Chondrocyte (in vitro differentiated cells): ENCODE measurements at places on chromosomes 11 and 22. TPM values are rescaled to one million over a fixed set of nuclear protein-coding genes. Genes with fewer than 3 reads are reported as not detected.
A peak's percentile ranks its signal among the peaks of the same experiment; 100 is the strongest.

GRCh38 chr11:119320240-119320775, 3.4 kb upstream of the MCAM start:
- peak overlapping the region; percentile 63 for H3K4me3 ChIP-seq
- peaks cover 52% of the 10 kb centered on the region for H3K4me1 ChIP-seq
- no peaks in the 10 kb centered on the region for H3K36me3 ChIP-seq
- H3K27me3 ChIP-seq = no peaks in the 10 kb centered on the region

GRCh38 chr22:43241699-43242386, 54.9 kb upstream of the TTLL12 start:
- no peak overlapping the region for H3K4me3 ChIP-seq
- no peaks in the 10 kb centered on the region for H3K4me1 ChIP-seq
- H3K36me3 ChIP-seq = no peaks in the 10 kb centered on the region
- H3K27me3 ChIP-seq = peaks cover 3% of the 10 kb centered on the region
- no peak overlapping the region for H3K27ac ChIP-seq

DNA sequence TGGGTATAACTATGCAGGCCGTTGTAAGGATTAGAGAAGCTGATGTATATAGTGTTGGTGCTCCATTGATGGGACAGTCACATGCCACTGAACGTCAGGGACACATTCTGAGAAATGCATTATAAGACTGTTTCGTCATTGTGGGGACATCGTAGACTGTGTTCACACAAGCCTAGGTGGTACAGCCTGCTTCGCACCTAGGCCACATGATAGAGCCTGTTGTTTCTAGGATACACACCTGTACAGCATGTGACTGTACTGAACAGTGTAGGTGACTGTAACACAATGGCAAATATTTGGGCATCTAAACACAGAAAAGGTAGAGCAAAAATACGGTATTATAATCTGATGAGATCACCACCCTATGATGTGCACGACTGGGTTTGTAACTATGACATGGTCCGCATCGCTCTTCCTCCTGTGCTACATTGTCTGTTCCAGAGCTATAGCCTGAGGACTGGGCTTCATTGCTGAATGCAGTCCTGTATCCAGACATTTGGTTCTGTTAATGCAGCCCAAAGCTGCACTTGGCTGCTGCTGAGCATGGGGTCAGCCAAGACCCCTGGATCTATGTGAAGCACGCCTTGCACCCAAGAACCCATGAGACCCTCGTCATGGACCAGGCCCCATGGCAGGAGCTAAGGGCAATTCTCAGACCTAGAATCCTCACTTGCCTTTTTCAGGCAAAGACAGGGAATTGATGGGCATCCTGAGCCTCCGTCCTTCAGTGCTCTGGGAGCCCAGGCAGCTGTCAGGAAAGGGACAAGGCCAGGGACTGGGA, 51.1 kb upstream of the THY1 start:
- peaks cover 17% of the 10 kb centered on the region for H3K27me3 ChIP-seq
- H3K27ac ChIP-seq = no peak overlapping the region
- H3K4me1 ChIP-seq = peaks cover 27% of the 10 kb centered on the region
- DNase-seq = no peak
- no peaks in the 10 kb centered on the region for H3K36me3 ChIP-seq

- DNase-seq = no peak
- no peak overlapping the region for H3K27ac ChIP-seq
- peaks cover 30% of the 10 kb centered on the region for H3K27me3 ChIP-seq
- H3K36me3 ChIP-seq = no peaks in the 10 kb centered on the region
- peaks cover 7% of the 10 kb centered on the region for H3K4me1 ChIP-seq
These were observed 239.0 kb downstream of the CTTN start for GRCh38 chr11:70637186-70637800.

GRCh38 chr22:24758164-24758799, 16.2 kb downstream of the PIWIL3 start:
- no peak overlapping the region for H3K27ac ChIP-seq
- H3K4me3 ChIP-seq = no peak overlapping the region
- H3K27me3 ChIP-seq = peaks cover 32% of the 10 kb centered on the region
- no peaks in the 10 kb centered on the region for H3K4me1 ChIP-seq

DNA sequence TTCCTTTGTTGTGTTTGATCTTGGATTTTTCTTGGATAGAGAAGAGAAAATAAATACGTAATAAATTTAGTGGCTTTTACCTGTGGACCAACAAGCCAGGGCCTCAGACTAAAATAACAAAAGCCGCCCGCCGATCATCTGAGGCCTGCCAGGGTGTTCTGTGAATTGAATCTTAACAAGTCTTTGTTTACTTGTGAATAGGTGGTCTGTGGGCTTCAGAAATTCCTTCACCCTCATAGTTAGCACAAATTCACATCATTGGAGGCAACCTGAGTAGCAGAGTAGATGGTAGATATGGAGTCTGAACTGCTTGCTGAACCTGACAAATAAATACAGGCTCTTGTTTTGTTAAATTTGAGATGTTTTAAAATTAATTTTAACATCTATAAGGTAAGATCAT, 176.3 kb upstream of the MTNR1B start:
- H3K4me3 ChIP-seq = no peak overlapping the region
- no peaks in the 10 kb centered on the region for H3K27me3 ChIP-seq
- H3K36me3 ChIP-seq = peaks cover 5% of the 10 kb centered on the region
- no peaks in the 10 kb centered on the region for H3K4me1 ChIP-seq
- no peak for DNase-seq
- H3K27ac ChIP-seq = no peak overlapping the region

The RFPL2 gene
- total RNA-seq = 0.22 TPM in 1 of 3 replicates, not detected in the others

DNA sequence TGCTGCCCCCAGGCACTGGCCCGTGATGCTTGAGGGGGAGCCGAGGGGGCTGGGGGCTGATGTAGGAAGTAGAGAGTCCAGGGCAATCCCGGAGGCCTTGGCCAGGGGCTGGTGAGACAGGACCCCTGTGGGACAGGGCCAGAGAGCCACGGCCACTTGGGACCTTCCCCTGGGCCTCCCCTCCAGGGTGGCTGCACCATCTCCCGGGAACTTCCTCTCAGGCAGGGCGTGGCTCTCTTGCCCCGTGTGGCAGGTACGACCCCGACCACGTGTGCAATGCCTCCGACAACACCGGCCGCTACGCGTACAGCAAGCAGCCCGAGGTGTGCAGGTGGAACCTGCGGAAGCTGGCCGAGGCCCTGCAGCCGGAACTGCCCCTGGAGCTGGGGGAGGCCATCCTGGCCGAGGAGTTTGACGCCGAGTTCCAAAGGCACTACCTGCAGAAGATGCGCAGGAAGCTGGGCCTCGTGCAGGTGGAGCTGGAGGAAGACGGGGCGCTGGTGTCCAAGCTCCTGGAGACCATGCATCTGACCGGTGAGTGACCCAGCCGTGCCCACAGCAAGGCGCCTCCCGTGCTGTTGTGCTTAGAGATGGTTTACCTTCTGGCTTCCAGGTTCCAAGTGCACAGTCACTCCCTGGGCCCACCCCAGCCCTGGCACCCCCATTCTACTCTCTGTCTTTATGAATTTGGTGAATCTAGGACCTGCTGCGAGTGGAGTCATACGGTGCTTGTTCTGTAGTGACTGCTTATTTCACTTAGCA, 9.7 kb downstream of the SELENOO start:
- H3K4me3 ChIP-seq = no peak overlapping the region
- DNase-seq = no peak
- peaks cover 23% of the 10 kb centered on the region for H3K36me3 ChIP-seq
- H3K27me3 ChIP-seq = no peaks in the 10 kb centered on the region
- peaks cover 9% of the 10 kb centered on the region for H3K4me1 ChIP-seq

- H3K4me3 ChIP-seq = no peak overlapping the region
- peaks cover 1% of the 10 kb centered on the region for H3K36me3 ChIP-seq
- no peaks in the 10 kb centered on the region for H3K27me3 ChIP-seq
- H3K4me1 ChIP-seq = no peaks in the 10 kb centered on the region
- H3K27ac ChIP-seq = no peak overlapping the region
These were observed 26.0 kb downstream of the RPUSD4 start for GRCh38 chr11:126185259-126186024.

DNA sequence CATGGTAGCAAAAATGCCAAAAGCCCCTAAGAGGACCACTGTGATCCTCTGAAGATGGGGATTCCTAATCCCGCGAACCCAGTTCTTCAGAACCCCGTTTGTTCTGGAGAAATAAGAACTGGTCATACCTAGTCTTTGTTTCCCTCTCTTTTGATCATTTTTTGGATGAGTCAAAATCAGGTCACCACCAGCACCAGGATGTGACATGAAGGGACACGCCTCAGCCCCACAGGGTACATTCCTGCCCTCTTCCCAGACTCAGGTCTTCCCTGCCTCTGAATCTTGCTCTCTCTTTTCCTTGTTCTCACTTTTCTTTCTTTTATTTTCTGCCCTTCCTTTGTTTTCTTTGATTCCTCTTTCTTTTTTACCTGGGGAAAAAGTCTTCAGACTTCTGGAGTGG, 14.6 kb upstream of the ANO1 start:
- peaks cover 46% of the 10 kb centered on the region for H3K27me3 ChIP-seq
- no peak overlapping the region for H3K27ac ChIP-seq
- no peak overlapping the region for H3K4me3 ChIP-seq

GRCh38 chr11:11065396-11065795, 207.5 kb upstream of the ZBED5 start:
- peaks cover 3% of the 10 kb centered on the region for H3K36me3 ChIP-seq
- H3K27ac ChIP-seq = no peak overlapping the region
- H3K27me3 ChIP-seq = peaks cover 20% of the 10 kb centered on the region
- DNase-seq = no peak
- no peak overlapping the region for H3K4me3 ChIP-seq

The RTN4R gene
- 0.75 to 5.5 TPM (median 5.5 TPM) in 3 replicates for total RNA-seq

The MAPK12 gene
- total RNA-seq = 34.6 to 46.6 TPM (median 44.7 TPM) in 3 replicates

GRCh38 chr22:46586123-46586519, 34.1 kb upstream of the GRAMD4 start:
- H3K4me3 ChIP-seq = no peak overlapping the region
- DNase-seq = no peak
- H3K4me1 ChIP-seq = peaks cover 26% of the 10 kb centered on the region
- no peak overlapping the region for H3K27ac ChIP-seq
- no peaks in the 10 kb centered on the region for H3K27me3 ChIP-seq
- H3K36me3 ChIP-seq = no peaks in the 10 kb centered on the region

The POU2AF2 gene
- total RNA-seq = not detected in 3 replicates

DNA sequence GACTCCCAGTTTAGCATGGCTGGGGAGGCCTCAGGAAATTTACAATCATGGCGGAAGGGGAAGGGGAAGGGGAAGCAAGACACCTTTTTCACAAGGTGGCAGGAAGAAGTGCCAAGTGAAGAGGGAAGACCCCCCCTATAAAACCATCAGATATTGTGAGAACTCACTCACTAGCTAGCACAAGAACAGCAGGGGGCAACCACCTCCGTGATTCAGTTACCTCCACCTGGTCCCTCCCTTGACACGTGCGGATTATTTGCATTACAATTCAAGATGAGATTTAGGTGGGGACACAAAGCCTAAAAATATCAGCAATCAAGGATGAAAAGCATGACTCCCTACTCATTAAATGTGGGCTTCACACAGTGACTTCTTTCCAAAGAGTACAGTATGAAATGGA, 155.0 kb upstream of the CCDC90B start:
- H3K4me3 ChIP-seq = no peak overlapping the region
- H3K4me1 ChIP-seq = no peaks in the 10 kb centered on the region
- DNase-seq = no peak
- H3K27ac ChIP-seq = no peak overlapping the region
- H3K36me3 ChIP-seq = no peaks in the 10 kb centered on the region
- no peaks in the 10 kb centered on the region for H3K27me3 ChIP-seq

The PHOX2A gene
- total RNA-seq = not detected in 3 replicates

DNA sequence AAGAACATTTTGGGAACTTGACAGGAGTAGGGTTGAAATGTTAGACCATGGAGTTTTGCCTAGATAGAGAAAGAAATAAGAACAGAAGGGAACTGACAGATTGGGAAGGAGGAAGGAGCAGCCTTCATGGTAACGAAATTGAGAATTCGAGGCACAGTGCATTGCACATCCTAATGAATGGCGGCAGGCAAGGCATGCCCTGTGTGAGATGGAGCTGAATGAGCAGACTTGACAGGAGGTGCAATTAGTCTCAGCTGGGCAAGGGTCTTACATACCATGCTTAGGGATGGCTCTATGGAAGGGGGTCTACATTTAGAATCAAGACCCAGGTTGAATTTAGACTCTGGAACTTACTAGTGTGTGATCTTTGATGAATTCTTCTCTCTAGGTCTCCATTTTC, 25.0 kb upstream of the NTM start:
- peaks cover 8% of the 10 kb centered on the region for H3K27me3 ChIP-seq
- no peaks in the 10 kb centered on the region for H3K4me1 ChIP-seq
- no peak for DNase-seq
- no peak overlapping the region for H3K4me3 ChIP-seq
- no peak overlapping the region for H3K27ac ChIP-seq
- no peaks in the 10 kb centered on the region for H3K36me3 ChIP-seq

GRCh38 chr11:12199231-12199948, 89.0 kb downstream of the MICAL2 start:
- H3K36me3 ChIP-seq = peaks cover 25% of the 10 kb centered on the region
- H3K4me3 ChIP-seq = no peak overlapping the region
- peak overlapping the region; percentile 100 for H3K27ac ChIP-seq
- no peaks in the 10 kb centered on the region for H3K27me3 ChIP-seq
- peak; percentile 77 for DNase-seq

- no peak overlapping the region for H3K4me3 ChIP-seq
- no peak overlapping the region for H3K27ac ChIP-seq
- H3K36me3 ChIP-seq = no peaks in the 10 kb centered on the region
- DNase-seq = no peak
These were observed 380.2 kb downstream of the OR4C45 start for GRCh38 chr11:50412832-50413231.

DNA sequence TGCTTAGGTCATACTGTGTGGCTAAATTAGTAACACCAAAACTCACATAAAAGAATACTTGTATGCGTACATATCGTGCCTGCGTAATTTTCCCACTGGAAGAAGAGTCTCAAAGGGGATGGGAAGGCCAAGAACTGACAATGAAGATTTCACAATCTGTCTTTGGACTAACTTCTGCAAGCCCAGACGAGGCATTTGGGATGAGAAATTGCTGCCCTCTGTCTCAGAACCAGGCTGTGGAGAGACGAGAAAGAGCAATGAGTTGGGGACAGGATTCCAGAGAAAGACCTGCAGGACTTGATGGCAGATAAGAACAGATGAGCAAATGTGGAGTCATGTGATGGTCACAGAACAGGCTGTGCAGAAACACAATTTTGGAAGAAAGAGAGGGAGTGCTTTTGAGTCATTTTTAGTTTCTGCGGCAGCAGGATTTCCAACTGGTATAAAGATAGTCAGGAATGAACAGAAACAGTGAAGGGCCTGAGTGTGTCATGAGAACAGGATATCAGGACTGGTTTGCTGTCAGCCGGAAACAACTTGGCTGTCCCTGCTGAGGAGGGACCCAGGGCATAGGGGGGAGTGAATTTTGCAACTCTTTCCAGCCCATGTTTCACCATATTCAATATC, 82.7 kb upstream of the CTSC start:
- H3K4me1 ChIP-seq = peaks cover 5% of the 10 kb centered on the region
- DNase-seq = no peak
- H3K36me3 ChIP-seq = no peaks in the 10 kb centered on the region
- H3K27ac ChIP-seq = no peak overlapping the region
- peaks cover 2% of the 10 kb centered on the region for H3K27me3 ChIP-seq

DNA sequence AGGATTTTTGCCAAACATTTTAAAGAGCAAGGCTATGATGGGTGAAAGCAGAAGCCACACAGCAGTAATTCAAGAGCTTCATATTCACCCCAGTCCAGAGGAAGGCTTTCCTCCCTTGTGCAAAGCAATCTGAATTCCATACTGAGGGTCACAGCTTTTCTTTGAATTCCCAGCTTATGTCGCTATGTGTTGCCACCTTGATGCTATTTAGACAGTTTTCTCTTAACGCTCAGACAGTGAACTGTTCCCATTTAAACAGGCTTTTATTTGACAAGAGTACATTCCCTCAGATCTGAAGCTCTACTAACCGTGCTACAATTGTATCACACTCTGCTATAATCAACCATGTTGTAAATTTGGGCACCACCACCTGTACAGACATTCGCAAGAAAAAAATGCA, 279.7 kb downstream of the CADM1 start:
- no peak overlapping the region for H3K4me3 ChIP-seq
- no peak for DNase-seq
- no peaks in the 10 kb centered on the region for H3K36me3 ChIP-seq
- no peak overlapping the region for H3K27ac ChIP-seq

- H3K27me3 ChIP-seq = peaks cover 26% of the 10 kb centered on the region
- peaks cover 5% of the 10 kb centered on the region for H3K4me1 ChIP-seq
- no peak overlapping the region for H3K4me3 ChIP-seq
These were observed 12.4 kb upstream of the DSCAML1 start for GRCh38 chr11:117809236-117810055.
